ENCODE measurements at places on chromosomes 5 and 9. TPM values are rescaled to one million over a fixed set of nuclear protein-coding genes. Genes with fewer than 3 reads are reported as not detected.

The CCDC112 gene
- total RNA-seq, result 1.6 TPM

The ANKS6 gene
- total RNA-seq, result 11.1 TPM

The CDO1 gene
- total RNA-seq, result 0.30 TPM

The SGCD gene
- total RNA-seq, result 24.2 TPM

The HTR4 gene
- total RNA-seq, result 0.08 TPM

The IFNK gene
- not detected for total RNA-seq

The KIF3A gene
- total RNA-seq, result 7.4 TPM

The DAB2 gene
- total RNA-seq, result 39.8 TPM

The QRFP gene
- not detected for total RNA-seq

The RGS14 gene
- 1.8 TPM for total RNA-seq

The C6 gene
- 0.59 TPM for total RNA-seq

The PDLIM4 gene
- total RNA-seq, result 17.3 TPM

The PGM5 gene
- total RNA-seq, result 44.2 TPM

The HK3 gene
- total RNA-seq, result 0.23 TPM

The FOXD4L4 gene
- 0.08 TPM for total RNA-seq

The SREK1IP1 gene
- 7.3 TPM for total RNA-seq

The IRX4 gene
- not detected for total RNA-seq

The MBLAC2 gene
- 2.1 TPM for total RNA-seq

The TRIM7 gene
- total RNA-seq, result 2.9 TPM

The CMBL gene
- total RNA-seq, result 21.6 TPM

The ARL14EPL gene
- total RNA-seq, result not detected

The NR6A1 gene
- total RNA-seq, result 0.45 TPM

The NME5 gene
- total RNA-seq, result 2.1 TPM

The CD74 gene
- total RNA-seq, result 0.15 TPM

The TXNDC8 gene
- total RNA-seq, result not detected

The SLC23A1 gene
- not detected for total RNA-seq

The PPIC gene
- total RNA-seq, result 131 TPM

The SH3GL2 gene
- not detected for total RNA-seq

The GRM6 gene
- total RNA-seq, result not detected

Data from smooth muscle cell of the coronary artery (primary cell).